Activated T-cell treated with anti-CD3 and anti-CD28 coated beads, Interleukin-2, amount 50 U/mL, for 1 hour (primary cell): ENCODE measurements at places on chromosomes 5 and 9.

DNA sequence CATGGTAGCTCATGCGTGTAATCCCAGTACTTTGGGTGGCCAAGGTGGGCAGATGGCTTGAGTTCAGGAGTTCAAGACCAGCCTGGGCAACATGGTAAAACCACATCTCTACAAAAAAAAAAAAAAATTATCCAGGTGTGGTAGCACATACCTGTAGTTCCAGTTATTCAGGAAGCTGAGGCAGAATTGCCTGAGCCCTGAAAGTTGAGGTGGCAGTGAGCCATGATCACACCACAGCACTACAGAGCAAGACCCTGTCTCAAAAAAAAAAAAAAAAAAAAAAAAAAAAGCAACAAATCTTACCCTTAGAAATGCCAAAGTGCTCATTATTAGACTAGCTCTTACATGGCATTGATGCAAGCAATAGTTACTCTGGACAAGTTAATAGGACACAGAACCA lies 724.9 kb downstream of the MAT2B start:
- DNase-seq = no peak

GRCh38 chr5:96196407-96196806 lies 234.8 kb upstream of the ELL2 start:
- no peak for DNase-seq

GRCh38 chr5:149215478-149216090 lies 56.1 kb upstream of the AFAP1L1 start:
- no peak for DNase-seq

DNA sequence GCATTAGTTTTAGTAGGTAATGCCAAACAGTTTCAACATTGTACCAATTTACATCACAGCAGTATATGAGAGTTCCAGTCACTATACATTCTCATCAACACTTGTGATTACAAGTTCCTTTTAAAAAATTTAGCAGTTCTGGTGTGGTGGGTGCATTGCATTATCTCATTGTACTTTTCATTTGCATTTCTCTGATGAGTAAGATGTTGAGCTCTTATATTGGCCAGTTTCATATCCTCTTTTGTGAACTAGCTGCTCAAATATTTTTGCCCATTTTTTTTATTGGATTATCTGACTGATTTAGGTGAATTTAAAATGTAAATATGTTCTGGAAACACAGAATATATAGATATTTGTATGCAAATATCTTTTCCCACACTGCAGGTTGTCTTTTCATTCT lies 160.9 kb upstream of the NR3C1 start:
- DNase-seq = no peak

DNA sequence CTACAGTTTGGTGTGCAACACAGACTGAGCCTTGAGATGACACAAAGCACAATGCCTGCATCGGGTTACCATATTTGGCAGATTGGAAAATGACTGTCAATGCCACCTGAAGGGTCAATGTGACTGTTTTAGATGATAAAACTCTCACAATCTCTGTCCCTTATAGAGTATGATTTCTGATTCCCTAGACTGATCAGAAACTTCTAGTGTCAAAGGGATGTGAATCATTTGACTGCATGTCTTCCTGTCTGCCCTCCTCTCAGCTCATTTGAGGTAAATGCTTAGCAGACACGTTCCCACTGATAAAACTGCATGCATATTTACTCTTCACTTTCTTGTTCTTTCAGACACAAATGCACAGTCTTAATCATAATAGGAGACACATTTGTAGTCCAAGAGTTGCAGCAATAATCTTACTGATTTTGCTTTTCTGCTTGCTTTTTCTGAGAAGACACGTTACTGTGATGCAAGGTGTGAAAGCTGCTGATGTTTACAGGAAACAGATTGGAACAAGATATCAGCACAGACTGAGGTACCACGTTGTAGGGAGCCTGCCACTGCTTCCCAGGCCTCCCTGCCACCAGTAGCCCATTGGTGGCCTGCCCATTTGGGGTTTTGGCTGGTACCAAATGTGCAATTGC lies 77.8 kb downstream of the GCNT4 start:
- peak; percentile 22 for DNase-seq

GRCh38 chr5:143721925-143722324 lies 90.0 kb upstream of the HMHB1 start:
- no peak for DNase-seq

DNA sequence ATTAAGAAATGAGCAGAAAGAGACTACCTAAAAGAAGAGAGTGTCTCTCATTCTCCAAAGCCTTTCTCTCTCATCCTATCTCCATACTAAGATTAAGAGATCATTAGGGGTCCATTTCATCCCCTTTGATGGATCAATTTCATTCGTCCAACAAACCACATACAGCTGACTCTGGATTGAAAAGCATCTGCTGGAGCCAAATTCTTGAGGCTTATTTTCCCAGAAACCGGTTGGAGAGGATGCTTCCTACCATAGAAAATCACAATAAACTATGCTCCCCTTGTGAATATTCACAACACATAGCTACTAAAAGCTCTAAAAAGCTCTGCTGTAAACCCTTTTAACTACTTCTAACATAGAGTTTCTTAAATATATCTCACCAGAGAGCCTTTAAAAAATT lies 755.0 kb upstream of the ZNF608 start:
- no peak for DNase-seq

DNA sequence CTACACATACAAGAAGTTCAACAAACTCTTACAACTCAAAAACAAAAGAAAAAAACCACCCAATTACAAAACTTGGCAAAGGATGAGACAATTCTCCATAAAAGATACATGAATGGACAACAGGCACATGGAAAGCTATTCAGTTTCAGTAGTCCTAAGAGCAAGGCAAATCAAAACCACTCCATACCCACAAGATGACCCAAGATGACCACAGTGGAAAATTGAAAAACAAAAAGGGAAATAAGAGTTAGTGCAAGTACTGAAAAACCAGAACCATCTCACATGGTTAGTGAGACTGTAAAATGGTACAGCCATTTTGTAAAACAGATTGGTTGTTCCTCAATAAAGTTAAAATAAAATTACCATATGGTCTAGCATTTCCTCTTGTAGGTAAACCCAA lies 287.1 kb upstream of the CDH9 start:
- no peak for DNase-seq
